ENCODE measurements at places on chromosomes 12 and 14. TPM values are rescaled to one million over a fixed set of nuclear protein-coding genes. Genes with fewer than 3 reads are reported as not detected.

Gene MANSC1
- 0.20 TPM for total RNA-seq

Gene ZDHHC22
- total RNA-seq = 0.10 TPM

DNA sequence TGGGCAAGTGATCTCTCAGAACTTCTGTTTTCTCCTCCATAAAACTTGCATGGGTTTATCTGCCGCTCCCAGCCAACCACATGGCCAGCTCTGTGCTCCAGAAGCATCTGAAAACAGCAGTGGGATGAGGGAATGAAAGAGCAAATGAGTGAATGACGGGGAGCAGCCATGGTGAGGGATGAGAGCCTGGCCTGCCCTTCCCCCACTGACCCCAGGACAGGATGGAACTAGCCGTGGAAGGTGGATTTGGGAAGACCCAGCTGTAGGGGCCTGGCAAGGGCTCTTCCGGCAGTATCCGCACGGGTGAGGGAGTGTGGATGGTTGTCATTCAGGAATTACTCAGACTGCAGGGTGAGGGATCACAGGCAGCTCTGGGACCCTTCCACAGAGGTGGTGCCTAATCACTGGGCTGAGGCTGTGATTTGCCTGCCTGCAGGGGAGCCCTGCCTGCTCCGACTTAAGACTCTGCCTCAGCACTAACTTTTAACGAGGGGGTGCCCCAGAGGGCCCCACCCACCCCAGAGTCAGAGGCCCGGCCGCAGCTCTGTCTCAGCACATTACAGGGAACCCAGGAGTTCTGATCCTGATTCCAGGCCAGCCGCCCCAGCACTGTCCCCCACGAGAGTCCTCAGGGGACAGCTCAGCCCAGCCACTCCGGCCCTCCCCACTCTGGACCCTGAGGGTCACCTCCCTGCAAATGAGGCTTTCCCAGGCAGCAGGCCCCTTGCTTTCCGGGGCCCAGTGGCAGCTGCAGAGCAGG, 136.8 kb upstream of the C14orf180 start:
- no peaks in the 10 kb centered on the region for H3K36me3 ChIP-seq
- H3K4me1 ChIP-seq = no peaks in the 10 kb centered on the region
- H3K27ac ChIP-seq = no peak overlapping the region
- peaks cover 2% of the 10 kb centered on the region for H3K27me3 ChIP-seq
- no peak for DNase-seq

DNA sequence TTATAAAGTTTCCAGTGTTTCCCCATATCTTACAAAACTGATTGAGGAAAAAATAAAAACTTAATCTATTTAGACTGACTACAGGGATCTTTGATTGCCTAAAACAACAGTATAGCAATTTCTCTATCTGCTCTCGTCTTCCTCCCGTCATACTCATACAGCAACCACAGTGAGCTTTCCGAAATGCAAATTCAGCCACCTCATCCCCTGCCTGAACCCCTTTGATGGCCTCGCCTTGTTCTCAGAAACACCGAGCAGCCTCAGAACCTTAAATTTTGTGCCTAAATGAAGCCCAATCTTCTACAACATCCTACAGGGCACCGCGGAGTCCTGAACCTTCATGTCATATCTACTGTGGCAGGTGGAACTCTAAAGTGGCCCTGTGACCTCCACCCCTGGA, 223.7 kb upstream of the TMEM132C start:
- no peak for DNase-seq
- H3K4me3 ChIP-seq = no peak overlapping the region
- H3K4me1 ChIP-seq = no peaks in the 10 kb centered on the region
- no peaks in the 10 kb centered on the region for H3K36me3 ChIP-seq
- no peaks in the 10 kb centered on the region for H3K27me3 ChIP-seq

DNA sequence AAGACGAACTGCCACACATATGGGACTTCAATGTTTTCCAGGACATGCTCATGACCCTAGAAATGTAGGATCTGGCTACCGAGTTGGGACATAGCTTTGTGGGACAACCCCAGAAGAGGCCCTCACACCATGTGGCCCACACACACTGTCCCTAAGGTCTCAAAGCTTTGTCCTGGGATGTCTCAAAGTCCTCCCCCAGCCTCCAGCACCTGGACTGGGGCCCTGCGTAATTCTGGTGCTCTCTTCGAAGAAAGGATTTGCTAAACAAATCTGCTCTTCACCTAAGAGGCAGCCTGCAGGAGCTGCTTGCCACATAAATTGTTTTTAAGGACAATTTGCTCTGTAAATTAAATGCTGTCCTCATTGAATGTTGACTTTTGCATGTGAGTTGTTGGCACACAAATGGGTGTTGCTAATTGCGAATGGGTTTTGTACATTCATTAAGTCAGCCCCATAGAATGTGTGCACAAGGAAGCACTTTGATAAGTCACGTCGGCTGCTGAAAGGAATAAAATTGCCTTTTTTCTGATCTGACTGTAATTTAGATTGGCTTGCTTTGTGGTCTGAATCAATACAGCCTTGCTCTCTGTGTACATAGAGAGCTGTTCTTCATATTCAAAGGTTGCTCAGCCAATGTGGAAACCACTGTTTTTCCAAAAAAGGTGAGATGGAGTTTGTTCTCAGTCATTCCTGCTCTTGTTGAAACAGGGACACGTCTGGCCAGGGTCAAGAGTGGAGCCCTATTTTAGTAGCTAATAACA, 161.6 kb upstream of the PWP1 start:
- H3K27ac ChIP-seq = no peak overlapping the region
- no peak for DNase-seq
- H3K4me3 ChIP-seq = no peak overlapping the region
